ENCODE measurements at places on chromosomes 3 and 15.

DNA sequence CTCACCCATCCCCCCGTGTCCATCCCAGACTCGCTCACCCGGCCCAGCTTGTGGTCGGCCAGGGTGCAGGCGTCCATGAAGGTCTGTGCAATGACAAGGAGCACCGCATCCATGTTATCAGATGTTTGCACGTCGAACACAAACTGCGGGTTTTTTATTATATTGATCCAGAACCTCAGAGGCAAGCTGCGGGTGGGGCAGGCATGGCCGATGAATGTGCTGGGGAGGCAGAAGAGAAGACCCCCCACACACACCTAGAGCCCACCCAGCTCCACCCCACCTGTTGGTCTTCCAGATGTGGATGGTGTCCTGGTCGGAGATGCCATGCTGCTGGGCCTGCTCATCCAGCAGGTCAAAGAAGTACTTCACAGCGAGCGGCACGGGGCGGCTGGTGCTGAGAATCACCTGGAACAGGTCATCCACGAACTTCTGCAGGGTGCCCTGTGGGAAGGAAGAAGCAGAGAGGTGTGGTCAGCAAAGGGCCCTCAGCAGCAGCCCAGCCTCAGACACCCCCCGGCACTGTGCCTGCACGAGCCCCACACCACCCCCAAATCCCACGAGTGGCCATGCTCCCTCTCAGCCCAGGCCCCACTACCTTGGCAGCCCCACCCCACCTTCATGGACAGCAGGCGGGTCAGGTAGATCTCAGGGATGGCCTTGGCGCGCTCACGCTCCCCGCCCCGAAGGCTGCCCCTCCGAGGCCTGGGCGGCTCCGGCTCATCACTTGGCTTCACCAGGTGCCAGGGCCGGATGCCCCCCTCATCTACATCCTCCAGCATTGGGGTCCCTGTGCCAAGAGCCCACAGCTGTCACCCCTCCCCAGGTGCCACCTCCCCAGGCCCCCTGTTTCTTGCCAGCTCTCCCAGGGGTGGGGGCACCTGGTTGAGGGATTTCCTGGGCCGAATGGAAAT lies 20.3 kb downstream of the PLXNB1 start:
- DNase-seq: no peak

- DNase-seq: no peak
Observed at GRCh38 chr15:51299187-51300015, 39.0 kb downstream of the CYP19A1 start.

GRCh38 chr3:40097131-40098117 lies 212.1 kb upstream of the EIF1B start:
- DNase-seq: no peak

- no peak for DNase-seq
Observed at GRCh38 chr3:129867506-129868124, 25.9 kb downstream of the TMCC1 start.

DNA sequence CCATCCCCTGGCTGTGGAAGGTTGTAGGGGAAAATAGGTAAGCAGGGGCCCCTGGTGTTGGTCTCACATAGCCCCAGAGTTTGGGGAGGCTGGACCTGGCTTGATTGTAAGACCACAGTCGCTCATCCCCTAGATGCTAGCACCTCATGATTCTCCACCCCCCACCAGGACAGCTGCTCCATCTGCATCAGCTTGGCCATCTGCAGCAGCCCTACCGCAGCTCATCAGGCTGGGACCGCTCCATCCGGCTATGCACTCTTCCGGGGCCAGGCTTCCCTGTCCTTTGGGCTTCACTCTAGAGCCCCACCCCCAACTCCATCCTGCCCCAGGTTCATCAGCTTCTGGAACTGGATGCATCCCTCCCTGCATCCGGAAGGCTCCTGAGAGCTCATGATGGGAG lies 12.6 kb downstream of the SCN5A start:
- no peak for DNase-seq

GRCh38 chr15:25251700-25252390 lies 187.0 kb downstream of the UBE3A start:
- no peak for DNase-seq

All from astrocyte of the spinal cord (primary cell).